ENCODE measurements at places on chromosomes 13 and 19.
A peak's percentile ranks its signal among the peaks of the same experiment; 100 is the strongest.

GRCh38 chr13:35343417-35343816 is 133.1 kb downstream of the MAB21L1 start:
- no peak for DNase-seq

DNA sequence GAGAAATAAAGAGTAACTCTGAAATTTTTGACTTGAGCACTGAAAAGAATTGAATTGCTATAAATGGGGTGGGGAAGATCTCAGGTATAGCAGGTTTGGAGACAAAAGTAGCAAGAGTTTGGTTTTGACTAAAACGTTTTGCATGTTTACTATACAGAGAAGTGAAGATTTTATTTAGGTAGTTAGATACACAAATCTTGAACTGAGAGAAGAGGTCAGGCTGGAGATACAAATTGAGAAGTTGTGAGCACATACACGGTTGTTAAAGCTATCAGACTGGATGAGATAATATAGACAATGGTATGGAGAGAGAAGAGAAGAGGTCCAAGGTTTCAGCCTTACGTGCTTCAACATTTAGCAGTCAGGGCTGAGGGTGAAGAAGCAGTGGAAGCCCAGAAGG is 420.9 kb downstream of the FOXO1 start:
- DNase-seq: no peak

DNA sequence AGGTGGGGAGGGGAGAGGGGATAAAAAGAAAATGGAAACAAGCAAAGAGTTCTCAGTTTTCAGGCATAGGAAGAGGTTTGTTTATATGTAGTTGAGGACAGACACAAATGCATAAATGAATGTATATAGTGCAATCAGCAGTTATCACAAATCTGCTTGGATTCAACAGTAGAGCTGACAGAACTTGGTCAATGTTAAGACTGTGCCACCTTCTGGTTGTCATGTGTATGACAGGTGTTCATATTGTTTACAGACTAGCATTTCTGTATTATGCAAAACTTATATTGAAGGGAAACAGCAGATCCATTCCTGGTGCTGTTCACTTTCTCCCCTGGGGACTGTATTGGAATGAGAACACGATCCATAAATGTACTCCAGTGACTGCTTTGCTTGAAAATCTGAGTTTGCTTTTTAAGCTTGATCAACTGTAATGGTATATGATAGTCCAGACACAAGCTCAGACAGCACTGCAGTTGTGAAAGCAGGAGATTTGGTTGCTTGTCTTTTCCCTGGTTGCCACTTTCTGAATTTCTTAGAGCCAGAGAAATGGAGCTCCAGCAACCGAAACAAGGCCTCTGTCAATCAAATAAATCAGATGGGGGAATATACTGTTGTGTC is 319.5 kb upstream of the OBI1 start:
- DNase-seq: peak; percentile 88

GRCh38 chr13:81609335-81609734 is 1268.4 kb upstream of the SPRY2 start:
- no peak for DNase-seq

DNA sequence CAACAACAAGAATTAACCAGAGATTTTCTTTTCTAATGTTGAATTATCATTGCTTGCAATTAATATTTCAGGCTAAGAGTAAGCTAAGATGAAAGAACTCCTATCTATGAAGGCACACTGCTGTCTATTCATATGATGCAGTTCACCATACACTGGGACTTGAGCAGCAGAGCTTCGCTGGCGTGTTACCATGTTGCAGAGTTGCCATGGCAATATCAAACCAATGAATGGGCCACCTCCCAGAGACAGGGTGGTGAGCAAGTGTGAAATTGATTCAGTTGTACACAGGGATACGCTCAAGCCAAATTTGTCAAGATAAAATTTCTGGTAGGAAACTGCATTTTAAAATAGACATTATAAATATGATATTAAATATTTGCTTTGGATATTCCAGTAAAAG is 69.3 kb upstream of the MYO16 start:
- peak; percentile 93 for DNase-seq

GRCh38 chr19:11446652-11447301 is 11.3 kb downstream of the PRKCSH start:
- no peak for DNase-seq

- DNase-seq: no peak
These were observed 39.1 kb upstream of the CCNE1 start for GRCh38 chr19:29772696-29773095.

- no peak for DNase-seq
These were observed 61.1 kb downstream of the KCNC3 start for GRCh38 chr19:50268041-50268440.

DNA sequence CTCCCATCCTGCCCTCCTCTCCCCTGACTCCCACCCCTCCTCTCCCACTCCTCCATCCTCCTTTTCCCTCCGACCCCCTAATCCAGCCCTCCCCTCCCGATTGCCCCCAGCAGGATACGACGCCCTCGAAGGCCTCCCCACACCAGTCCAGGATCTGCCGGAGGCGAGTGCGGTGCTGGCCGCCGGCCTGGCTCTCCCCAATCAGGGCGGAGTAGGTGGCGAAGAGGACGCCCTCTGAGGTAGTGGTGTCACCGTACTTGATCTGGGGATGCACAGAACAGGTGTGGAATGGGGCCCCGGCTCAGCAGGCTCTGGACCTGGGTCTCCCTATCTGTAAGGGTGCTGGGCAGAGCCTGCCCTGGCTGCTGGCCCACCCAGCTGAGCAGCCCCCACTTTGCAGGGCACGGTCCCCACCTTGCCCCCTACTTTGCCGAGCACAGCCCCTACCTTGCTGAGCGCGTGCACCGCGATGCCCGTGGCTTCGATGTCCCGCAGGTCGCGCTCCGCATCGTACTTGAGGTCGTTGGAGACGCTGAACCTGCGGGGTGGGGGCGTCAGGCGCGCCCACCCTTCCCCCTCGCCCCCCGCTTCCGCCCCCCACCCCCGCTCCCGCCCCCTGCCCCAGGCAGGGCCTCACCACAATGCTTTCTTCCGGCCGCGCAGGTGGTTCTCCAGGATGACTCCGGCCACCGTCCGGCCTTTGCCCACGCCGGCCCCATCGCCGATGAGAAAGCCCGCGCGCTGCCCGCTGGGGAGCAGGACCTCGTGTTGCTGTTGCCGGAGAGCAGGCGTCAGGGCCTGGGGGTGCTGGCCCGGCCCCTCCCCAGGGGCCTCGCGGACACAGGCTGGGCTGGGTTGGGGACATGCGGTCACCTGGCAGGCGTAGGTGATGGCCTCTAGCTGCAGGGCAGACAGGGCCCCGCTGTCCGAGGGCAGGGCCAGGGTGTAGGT is 18.5 kb downstream of the GPX4 start:
- DNase-seq: no peak

DNA sequence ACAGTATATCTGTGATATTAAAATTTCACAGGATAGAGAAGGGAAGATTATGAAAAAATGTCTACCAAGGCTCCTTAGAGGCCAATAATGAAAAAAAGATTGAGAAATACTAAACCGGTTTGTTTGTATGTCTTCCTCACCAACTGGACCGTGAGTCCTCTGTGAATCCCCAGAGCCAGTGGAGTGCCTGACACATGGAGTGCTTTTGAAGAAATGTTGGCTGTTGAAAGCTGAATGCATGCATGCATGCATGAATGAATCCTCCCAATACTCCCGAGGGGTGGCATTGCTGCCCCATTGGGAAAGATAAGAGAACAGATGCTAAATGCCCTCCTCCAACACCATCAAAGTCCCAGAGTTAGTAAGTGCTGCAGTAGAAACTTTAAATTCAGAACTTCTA is 152.7 kb upstream of the SERP2 start:
- no peak for DNase-seq

DNA sequence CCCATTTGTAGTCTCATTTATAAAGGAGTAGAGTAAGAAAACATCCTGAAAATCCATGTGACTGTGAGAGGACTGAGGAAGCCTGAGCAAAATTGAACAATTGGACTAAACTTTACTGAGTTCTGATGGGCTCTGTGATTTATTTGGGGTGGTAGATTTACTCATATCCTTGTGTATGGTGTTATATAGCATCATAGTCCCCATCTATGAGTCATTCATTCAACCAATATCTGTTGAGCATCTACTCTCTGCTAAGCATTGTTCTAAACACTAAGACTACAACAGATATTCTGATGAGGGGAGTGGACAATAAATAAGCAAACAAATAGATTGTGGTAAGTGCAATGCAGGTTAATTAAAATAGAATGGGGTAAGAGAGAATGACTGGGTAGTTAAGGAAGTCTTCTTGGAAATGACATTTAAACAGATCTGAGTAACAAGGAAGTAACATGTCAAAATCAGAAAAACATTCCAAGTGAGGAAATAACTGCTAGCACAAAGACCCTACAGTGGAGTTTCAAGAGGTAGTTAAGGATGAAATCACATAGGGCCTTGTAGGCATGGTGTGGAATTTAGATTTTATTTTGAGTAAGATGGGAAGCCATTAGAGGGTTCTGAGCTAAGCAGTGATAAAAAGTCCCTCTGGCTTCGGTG is 36.3 kb upstream of the MLNR start:
- no peak for DNase-seq

GRCh38 chr13:27189192-27189591 is 17.6 kb upstream of the USP12 start:
- DNase-seq: no peak

GRCh38 chr13:45873491-45874325 is 22.2 kb upstream of the SIAH3 start:
- no peak for DNase-seq

GRCh38 chr19:7426986-7427385 is 61.8 kb downstream of the PEX11G start:
- DNase-seq: no peak

- DNase-seq: no peak
These were observed 35.0 kb upstream of the OLFM2 start for GRCh38 chr19:9971166-9971897.

DNA sequence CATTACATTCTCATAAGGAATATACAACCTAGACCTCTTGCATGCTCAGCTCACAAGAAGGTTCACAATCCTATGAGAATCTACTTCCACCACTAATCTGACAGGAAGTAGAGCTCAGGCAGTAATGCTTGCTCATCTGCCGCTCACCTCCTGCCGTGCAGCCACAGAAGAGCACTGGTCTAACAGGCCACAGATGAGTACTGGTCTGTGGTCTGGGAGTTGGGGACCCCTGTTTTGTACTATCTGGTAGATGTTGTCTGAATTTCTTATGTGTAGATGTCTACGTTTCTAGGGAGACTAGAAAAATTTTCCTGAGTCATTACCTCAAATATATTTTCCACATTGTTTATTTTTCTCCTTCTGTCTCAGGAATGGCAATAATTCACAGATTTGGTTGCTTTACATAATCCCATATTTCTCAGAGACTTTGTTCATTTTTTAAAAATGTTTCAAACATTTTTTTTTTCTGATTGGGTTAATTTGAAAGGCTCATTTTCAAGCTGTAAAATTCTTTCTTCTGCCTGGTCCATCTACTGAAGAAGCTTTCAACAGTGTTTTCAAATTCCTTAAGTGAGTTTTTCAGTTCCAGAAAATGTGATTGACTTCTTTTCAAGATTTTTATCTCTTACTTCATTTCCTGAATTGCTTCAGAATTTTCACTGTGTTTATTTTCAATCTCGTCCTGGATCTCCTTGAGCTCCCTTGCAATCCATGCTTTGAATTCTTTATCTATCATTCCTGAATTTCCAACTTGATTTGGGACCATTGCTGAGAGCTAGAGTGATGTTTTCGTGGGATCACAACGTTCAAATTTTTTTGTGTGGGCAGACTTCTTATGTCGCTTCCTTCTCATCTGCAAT is 1322.2 kb downstream of the PCDH9 start:
- no peak for DNase-seq

DNA sequence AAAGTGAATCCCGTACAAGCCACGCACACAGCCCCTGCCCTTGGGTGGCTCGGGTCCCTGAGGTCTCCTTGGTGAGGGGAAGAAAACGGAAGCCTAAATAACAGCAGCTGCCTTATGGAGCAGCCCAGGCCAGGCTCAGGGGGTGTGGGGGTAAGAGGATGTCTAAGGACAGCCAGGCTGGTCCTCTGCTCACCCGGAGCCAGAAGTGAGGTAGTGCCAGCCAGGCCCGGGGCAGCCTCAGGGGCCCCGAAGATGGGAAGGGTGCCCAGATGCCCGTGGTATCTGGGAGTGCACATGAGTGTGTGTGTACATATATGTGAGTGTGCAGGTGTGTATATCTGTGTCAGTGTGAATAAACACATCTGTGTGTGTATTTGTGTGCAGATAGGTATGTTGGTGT is 38.4 kb upstream of the PEPD start:
- DNase-seq: no peak

DNA sequence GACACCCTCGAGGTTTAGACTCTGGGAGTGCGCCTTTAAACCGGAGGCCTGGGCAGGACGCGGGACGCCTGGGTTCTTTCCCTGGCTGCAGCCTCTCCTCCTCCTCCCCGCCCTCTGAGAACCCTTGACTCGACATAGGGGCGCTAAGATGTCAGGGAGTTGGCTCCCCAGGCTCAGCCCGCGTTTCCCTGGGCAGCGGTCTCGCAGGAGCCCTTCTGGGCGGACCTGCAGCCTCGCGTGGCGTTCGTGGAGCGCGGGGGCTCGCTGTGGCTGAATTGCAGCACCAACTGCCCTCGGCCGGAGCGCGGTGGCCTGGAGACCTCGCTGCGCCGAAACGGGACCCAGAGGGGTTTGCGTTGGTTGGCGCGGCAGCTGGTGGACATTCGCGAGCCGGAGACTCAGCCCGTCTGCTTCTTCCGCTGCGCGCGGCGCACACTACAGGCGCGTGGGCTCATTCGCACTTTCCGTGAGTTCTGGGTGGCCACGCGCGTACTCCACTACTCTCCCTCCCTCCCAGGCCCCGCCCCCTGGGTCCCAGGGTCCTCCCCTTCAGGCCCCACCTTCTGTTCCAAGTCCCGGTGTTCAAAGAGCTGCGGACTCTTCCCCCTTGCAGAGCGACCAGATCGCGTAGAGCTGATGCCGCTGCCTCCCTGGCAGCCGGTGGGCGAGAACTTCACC is 1.3 kb downstream of the ICAM5 start:
- DNase-seq: no peak

GRCh38 chr19:39411832-39412099 is 703 bp upstream of the PLEKHG2 start:
- DNase-seq: peak; percentile 78

- peak; percentile 27 for DNase-seq
These were observed 39.9 kb upstream of the CCNE1 start for GRCh38 chr19:29771708-29772414.

All from brain (organoid and tissue), 16 donors.